ENCODE measurements at places on chromosomes 4 and X. TPM values are rescaled to one million over a fixed set of nuclear protein-coding genes. Genes with fewer than 3 reads are reported as not detected.

Gene NDST3
- 5.2 TPM for polyA plus RNA-seq

Gene NALF2
- polyA plus RNA-seq, result 0.51 TPM

Gene NAP1L2
- polyA plus RNA-seq, result 2.8 TPM

GRCh38 chrX:71438750-71439149, 72.6 kb downstream of the TAF1 start:
- no peak for DNase-seq

Gene GPRIN3
- polyA plus RNA-seq, result 8.3 TPM

DNA sequence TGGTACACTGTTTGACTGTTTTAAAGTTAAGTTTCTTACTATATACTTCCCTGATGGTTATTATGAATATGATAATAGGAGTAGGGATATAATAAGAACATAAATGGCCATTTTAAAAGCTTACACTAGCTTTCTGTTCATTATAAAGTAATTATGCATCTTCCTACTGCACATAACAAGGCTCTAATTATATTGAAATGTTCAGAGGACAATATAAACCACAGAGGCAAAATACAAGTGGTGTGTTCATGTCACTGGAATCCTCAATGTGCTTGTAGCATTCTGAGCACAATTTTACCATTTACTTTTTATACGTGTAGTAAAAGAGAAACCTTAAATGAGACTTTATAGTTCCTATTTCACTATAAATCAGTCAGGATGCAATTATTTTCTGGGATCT, 268.3 kb downstream of the TMA16 start:
- DNase-seq, result no peak

DNA sequence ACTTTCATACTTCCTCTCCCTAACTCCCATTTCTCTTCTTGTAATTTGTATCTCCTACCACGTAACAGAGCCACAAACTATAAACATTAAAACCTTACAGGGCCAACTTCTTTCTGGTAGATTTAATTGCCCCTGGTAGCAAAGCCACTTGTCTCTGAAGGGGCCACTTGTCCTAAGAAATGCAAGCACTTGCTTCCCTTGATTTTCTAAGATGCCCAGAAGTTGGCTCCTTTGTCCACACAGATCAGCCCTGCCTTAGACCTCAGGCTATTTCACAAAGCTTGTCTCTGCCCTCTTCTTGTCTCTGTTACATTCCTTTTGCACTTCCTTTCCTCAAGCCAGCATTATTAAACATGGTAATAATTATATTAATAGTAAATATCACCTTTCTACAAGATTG, 80.6 kb upstream of the CXXC4 start:
- no peak for DNase-seq

GRCh38 chr4:15004739-15005301, 2.5 kb downstream of the CPEB2 start:
- peak; percentile 22 for DNase-seq

DNA sequence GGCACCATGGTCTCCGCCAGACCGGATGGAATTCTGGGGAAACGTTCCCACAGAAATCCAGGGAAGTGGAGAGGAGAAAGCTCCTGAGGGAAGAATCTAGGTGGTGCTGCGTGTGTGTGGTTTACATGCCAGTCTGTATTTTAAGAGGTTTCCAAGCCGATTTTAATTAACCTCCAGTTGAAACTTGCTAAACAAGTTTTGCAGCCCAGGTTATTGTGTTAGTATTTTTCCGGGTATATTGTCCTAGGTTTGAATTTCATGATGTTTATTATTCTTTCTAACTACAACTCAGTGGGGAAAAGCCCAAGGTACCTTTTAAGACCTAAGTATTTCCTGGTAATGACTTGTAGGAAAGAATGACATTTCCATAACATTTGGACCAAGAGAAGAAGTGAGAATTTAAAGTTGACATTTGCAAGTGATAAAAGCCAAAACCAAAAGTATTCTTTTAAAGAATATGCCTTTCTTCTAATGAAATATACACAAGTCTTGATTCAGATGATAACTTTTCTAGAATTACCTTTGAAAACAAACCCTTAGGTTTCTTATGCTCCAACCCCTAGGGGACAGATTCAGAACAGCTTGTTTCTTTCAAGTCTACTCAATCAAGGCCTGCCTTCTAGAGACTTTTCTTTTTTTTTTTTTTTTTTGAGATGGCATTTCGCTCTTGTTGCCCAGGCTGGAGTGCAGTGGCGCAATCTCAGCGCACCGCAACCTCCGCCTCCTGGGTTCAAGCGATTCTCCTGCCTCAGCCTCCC, 14.6 kb downstream of the SAT1 start:
- DNase-seq, result no peak

GRCh38 chrX:134676436-134676835, 18.2 kb upstream of the PLAC1 start:
- DNase-seq, result no peak

- DNase-seq, result no peak
Observed at GRCh38 chr4:84814094-84814750, 152.3 kb downstream of the WDFY3 start.

DNA sequence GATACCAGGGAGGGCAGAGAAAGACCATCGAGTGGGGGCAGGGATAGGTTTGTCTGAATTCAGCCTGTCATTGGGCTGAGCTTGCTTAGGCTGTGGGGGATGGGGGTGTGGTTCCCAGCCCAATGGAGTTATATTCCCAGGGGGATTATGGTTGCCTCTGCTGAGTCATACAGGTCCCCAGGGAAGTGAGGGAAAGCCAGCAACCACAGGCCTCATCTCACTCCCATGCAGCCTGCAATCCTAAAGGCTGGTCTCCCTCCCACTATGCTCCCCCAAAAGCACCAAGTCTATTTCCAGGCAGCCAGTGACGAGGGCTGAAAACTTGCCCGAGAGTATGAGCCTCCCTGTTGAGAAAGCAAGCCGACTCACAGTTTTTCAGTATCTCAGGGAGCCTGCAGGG, 39.3 kb downstream of the AFM start:
- no peak for DNase-seq

DNA sequence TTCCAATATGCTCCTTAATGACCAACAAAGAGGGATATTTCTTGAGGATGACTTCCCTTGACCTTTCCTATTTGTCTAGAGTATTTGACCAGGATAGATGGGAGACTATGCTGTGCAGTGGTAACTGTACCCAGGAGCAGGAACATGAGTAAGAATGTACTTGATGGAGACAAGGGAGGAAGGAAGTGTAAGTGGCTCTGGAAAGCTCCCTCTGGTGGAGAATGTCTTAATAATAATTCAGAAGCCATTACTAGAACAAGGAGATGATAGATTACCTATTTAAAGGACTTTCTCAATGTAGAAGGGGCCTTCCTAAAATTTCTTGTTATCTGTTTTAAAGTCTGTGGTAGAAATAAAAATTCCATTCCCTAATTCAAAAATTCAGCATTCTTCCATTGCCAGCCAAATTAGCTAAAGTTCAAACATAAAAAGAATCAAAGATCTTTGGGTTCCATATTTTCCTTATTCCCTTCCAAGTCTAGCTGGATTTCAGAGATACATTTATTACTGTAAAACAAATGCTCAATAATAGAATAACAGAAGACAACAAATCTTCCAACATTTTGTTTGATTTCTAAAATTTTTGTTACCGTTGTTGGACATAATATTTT, 83.8 kb downstream of the GRID2 start:
- DNase-seq, result peak; percentile 21

DNA sequence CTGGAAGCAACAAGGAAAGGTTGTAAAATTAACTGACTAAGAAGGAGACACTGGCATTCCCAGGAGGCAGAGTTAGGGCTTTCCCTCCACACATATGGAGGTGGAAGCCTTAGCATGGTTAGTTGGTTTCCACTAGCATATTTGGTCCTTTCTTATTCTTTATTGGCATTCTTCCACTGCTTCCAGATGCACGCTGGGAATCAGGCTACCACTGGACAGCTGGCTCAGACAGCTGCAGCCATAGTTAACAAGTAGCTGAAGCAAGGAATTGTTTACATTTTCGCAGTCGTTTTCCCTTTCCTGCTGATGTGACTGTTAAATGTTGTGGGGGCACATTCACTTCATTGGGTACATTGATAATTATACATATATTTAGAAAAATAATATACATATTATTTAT, 169.2 kb downstream of the GRIA2 start:
- DNase-seq, result no peak

Gene WWC2
- 55.6 TPM for polyA plus RNA-seq

- DNase-seq, result no peak
Observed at GRCh38 chr4:2212831-2213230, 29.1 kb downstream of the HAUS3 start.

Gene DLG3
- polyA plus RNA-seq, result 41.5 TPM

DNA sequence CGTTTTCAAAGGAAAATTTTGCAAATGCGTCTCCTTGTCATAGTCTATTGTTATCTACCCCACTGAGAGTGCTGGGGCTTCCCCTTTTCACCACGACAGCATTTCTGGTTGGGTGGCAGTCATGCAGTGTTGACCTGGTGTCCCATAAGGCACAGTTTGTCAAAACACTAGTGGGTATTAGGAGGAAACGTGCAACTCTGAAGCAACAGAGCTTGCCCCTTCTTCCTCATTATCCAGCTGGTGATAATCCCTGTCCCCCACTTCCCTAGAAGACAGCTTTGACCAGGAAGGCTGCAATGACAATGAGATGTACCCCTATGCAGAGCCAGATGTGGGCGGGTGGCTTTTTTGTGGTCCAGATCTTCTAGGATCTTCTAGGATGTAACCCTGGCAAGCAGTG, 1.8 kb downstream of the TBC1D1 start:
- DNase-seq, result no peak

Gene GPM6B
- 21.8 TPM for polyA plus RNA-seq

GRCh38 chrX:39820938-39821708, 276.6 kb downstream of the BCOR start:
- no peak for DNase-seq

Gene PTPN13
- polyA plus RNA-seq, result 115 TPM

Gene FOXP3
- polyA plus RNA-seq, result 1.00 TPM
